ENCODE measurements at places on chromosomes 13 and 19. TPM values are rescaled to one million over a fixed set of nuclear protein-coding genes. Genes with fewer than 3 reads are reported as not detected.

TEX26 gene
- not detected for total RNA-seq

SIGLEC14 gene
- not detected for total RNA-seq

PAN3 gene
- total RNA-seq, result 21.2 TPM

KLK2 gene
- total RNA-seq, result not detected

ZSWIM4 gene
- total RNA-seq, result 7.1 TPM

ZNF699 gene
- 6.4 TPM for total RNA-seq

REEP6 gene
- total RNA-seq, result 1.6 TPM
